Caki2 (cell line): ENCODE measurements at places on chromosomes 11 and 22. TPM values are rescaled to one million over a fixed set of nuclear protein-coding genes. Genes with fewer than 3 reads are reported as not detected.
A peak's percentile ranks its signal among the peaks of the same experiment; 100 is the strongest.

- no peak for DNase-seq
Observed at GRCh38 chr11:1929621-1930461, 10.3 kb downstream of the TNNT3 start.

GRCh38 chr11:114195981-114196731 lies 100.0 kb upstream of the NNMT start:
- DNase-seq, result no peak

GRCh38 chr11:46896719-46897406 lies 21.5 kb downstream of the LRP4 start:
- DNase-seq, result peak; percentile 48

DNA sequence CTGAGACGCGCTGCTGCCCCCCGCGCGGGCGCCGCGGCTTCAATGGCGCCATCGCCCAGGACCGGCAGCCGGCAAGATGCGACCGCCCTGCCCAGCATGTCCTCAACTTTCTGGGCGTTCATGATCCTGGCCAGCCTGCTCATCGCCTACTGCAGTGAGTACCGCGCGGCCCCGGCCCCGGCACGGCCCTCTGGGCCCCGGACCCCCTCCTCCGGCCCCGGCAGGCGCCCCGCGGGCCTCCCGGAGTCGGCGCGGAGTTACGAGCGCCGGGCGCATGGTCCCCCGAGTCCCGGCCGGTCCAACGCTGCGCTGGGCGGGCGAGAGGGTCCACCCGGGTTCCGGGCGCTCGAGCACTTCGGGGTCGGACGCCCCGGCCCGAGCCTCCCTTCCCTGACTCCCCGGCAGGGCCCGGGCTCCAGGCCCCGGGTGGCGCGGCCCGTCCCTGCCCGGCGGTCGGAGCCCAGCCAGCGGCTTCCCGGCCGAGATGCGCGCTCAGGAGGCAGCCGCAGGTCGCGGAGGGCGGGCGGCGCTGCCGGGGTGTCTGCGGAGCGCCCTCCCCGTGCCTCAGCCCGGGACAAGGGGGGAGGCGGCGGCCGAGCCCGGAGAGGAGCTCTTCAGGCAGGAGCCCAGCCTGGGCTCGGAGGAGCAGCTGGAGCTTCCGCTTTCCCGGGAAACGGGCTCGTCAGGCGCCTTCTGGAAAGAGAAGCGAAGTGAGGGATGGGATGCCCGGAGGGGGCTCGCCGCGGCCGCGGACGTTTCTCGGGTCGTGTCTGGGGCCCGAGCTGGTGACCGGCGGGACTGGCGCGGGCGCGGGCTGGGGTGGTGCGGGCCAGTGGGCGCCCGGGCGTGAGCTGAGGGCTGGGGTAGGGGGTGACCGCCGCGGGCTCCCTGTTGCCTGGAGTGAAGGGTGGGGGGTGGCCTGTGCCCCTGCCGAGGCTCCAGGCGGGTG lies 1337.8 kb downstream of the BRD1 start:
- no peak for DNase-seq

- DNase-seq, result no peak
Observed at GRCh38 chr11:121524233-121524631, 71.5 kb upstream of the SORL1-AS1 start.

- no peak for DNase-seq
Observed at GRCh38 chr22:49884075-49884474, 30.4 kb downstream of the ZBED4 start.

- peak; percentile 81 for DNase-seq
Observed at GRCh38 chr11:46553814-46554212, 40.0 kb downstream of the AMBRA1 start.

GRCh38 chr11:76776472-76776871 lies 6.7 kb upstream of the TSKU start:
- no peak for DNase-seq

Gene SCGB2A2
- not detected in 2 replicates for total RNA-seq

Gene NAALADL1
- total RNA-seq, result 0.88 TPM in 1 of 2 replicates, not detected in the other

Gene AP5B1
- total RNA-seq, result 7.2 and 7.9 TPM in 2 replicates
